Anterior cingulate cortex (tissue), 58 donors: ENCODE measurements at places on chromosomes 5 and 9.

- DNase-seq = peak; percentile 11
These were observed 58.3 kb downstream of the FGF1 start for GRCh38 chr5:142627383-142628217.

DNA sequence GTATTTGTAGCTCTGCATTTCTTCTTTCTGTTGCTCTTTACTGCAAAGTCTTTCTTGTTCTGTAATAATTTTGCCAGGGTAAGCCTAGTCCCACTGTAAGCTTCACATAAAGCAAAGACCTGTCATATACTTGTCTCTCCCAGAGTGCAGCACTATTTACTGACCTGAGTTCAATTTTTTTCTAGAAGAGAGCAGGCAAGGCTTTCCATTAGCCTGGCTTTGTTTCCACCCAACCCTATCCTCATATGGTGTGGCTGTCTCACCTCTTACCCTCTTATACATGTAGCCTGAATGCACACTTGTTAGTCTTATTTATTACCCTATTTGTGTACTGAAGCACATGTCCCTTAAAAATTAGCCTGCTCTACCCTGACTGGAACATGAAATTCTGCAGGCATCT lies 170.4 kb downstream of the EFNA5 start:
- no peak for DNase-seq

GRCh38 chr5:131392466-131393095 lies 128.7 kb downstream of the CDC42SE2 start:
- no peak for DNase-seq

DNA sequence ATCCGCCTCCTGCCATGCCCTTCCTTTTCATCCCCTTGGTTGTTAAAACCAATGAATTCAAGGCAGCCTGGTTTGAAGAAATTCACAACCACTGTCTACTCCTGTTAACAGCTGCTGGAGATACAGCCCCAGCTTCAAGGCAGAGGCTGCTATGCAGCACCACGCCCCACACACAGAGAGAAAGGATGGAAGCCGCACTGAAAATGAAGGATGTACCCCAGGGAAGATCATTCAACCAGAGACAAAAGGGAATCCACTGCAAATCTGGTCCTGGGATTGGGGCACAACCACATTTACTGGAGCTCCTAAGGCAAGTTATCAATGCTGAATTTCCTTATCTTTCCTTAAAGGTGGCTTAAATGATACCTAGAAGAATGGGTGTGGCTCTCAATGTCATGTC lies 58.7 kb downstream of the DPYSL3 start:
- DNase-seq = no peak

- DNase-seq = no peak
These were observed 33.5 kb downstream of the CSNK1G3 start for GRCh38 chr5:123545506-123545905.

GRCh38 chr5:147667363-147667762 lies 115.2 kb downstream of the JAKMIP2 start:
- no peak for DNase-seq

GRCh38 chr9:18228101-18228500 lies 245.9 kb upstream of the ADAMTSL1 start:
- DNase-seq = no peak

GRCh38 chr9:76454311-76454710 lies 4.7 kb upstream of the GCNT1 start:
- DNase-seq = no peak

DNA sequence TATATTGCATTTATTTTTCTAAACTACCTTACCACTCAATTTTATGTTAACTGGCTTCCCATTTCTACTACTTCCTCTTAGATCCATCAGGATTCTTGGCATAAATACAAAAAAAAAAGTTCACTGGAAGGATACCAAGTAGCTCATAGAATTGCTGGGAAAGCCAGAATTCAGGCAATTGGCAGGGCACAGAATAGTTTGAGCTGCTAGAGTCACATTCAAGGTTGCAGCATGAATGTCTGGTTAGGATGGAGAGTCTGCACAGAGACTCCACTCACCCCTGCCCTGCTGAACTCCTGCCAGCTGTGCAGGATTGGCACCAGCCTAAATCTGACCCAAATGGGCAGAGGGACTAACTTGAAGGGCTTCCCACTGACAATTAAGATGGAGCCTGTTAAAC lies 4.9 kb upstream of the AMACR start:
- DNase-seq = peak; percentile 30

- DNase-seq = no peak
These were observed 279.2 kb upstream of the PANK3 start for GRCh38 chr5:168858371-168858770.

- DNase-seq = no peak
These were observed 8.1 kb downstream of the IDNK start for GRCh38 chr9:83630938-83631457.

GRCh38 chr9:135531096-135531495 lies 9.9 kb downstream of the LCN1 start:
- no peak for DNase-seq

GRCh38 chr5:126449751-126450271 lies 26.6 kb downstream of the GRAMD2B start:
- no peak for DNase-seq

DNA sequence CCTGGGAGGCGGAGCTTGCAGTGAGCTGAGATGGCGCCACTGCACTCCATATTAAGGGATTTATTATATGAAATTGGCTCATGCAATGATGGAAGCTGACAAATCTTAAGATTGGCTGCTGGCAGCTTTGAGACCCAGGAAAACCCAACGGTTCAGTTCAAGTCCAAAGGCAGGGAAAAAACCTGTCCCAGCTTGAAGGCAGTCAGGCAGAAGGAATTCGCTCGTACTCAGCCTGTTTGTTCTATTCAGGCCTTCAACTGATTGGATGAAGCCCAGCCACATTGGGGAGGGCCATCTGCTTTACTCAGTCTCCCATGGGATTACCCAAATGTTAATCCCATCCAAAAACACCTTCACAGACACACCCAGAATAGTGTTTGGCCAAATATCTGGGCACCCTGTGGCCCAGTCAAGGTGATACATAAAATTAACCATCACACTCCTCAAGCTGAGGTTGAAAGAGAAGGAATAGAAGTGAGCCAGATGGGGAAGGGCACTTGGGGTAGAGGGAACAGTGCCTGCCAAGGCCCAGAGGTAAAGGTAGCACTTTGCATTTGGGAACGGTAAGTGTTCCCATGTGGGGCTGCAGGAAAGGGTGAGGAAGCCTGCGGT lies 8.5 kb upstream of the ORM1 start:
- no peak for DNase-seq

DNA sequence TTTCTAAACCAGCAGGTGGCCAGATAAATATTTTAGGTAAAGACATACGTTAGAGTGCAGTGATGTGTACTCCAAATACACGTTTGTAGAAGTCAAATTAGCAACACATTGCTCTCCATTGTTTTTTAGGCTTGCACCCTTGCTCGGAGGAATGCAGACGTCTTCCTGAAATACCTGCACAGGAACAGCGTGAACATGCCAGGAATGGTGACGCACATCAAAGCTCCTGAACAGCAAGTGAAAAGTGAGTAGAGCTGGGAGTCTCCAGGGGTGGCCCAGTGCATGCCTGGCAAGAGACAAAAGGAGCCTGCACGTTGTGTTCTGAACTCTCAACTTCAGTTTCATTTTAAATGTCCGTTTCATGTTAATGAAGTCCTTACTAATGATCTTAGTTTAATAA lies 207.5 kb upstream of the OTULINL start:
- DNase-seq = no peak

- DNase-seq = no peak
These were observed 227.5 kb downstream of the AGTPBP1 start for GRCh38 chr9:85514256-85514655.

GRCh38 chr5:31854181-31855133 lies 215.5 kb downstream of the PDZD2 start:
- no peak for DNase-seq

- DNase-seq = no peak
These were observed 65.3 kb downstream of the CSNK1A1 start for GRCh38 chr5:149485655-149486615.

DNA sequence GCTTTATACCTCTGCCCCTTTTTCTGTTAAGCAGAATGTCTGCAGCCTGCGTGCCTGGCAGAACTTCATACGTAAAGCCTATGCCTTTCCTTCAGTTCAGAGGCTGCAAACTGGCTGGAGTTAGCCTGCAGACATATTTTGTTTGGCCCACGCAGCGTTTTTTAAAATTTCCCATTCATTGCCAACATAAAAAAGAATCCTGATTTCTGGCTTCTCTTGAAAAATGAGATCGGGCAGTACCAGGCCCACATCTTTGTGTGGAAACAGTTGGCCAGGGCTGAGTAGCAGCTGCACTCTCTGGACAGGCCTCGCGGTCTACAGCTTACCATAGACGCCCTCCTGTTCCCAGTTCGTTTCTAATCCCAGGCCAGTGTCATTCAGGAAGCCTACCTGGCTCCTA lies 104.4 kb downstream of the SMARCA2 start:
- no peak for DNase-seq

DNA sequence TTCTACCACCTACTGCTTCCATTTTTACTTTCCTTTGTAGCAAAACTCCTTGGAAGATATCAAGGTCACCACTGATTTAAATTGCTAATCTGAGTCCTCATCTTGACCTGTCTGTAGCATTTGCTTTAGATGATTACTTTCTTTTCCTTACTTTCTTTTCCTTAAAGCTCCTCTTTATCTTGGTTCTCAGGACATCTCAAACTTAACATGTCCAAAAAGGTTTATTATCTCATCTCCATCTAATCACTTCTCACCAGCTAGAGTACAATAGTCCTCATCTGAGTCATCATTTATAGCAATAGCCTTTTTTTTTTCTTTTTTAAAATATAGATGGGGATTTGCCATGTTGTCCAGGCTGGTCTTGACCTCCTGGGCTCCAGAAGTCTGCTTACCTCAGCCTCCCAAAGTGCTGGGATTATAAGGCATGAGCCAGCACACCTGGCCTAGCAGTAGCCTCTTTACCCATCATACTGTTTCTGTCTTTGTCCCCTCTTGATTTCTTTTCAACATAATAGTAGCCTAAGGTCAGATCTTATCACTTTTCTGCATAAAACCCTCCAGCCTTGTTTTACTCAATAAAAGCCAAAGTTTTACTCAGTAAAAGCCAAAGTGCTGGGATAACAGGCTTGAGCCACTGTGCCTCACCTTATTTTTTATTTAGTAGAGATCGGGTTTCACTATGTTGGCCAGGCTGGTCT lies 32.9 kb upstream of the GPR21 start:
- no peak for DNase-seq

DNA sequence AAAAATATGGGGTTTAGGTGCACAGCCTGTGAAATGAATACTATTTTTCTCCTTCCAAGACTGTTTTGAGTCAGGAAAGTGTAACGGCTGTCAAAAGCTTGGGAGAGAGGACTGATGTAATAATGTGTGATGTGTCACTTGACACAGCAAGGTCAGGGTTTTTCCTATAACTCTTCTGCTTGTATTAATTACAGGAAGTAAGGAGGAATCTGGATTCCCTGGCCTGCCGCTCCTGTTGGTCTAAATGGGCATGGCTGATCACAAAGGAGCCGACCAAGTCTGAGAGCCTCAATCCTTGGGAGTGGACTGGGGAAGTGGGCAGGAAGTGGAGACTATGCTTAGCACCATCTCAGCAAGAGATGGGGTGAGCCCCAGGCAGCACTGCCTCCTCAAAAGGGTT lies 16.7 kb upstream of the SLC28A3 start:
- DNase-seq = no peak

GRCh38 chr9:69486498-69486897 lies 161.5 kb downstream of the ENTREP1 start:
- no peak for DNase-seq

- no peak for DNase-seq
These were observed 13.7 kb upstream of the KIF4B start for GRCh38 chr5:154999865-155000264.

DNA sequence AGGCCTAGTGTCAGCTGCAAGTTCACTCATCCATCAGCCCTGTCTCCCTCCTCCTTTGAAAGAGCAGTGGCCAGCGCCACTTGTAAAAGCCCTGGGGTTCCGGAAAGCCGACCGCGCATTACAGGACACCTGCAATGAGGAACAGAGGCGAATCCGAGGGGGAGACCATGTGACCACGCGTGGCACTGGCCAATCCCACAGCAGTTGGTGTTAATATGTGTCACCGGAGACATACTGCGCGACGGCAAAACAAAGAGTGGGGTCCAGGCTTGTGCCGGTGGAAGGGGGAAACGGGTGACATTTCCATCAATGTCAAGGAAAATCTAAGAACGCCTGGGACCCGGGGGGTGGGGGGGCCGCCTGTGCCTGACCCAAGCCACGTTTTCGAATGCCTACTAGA lies 480.8 kb downstream of the SPATA31A7 start:
- DNase-seq = no peak

- DNase-seq = no peak
These were observed 142.1 kb downstream of the MLLT3 start for GRCh38 chr9:20480249-20480648.

DNA sequence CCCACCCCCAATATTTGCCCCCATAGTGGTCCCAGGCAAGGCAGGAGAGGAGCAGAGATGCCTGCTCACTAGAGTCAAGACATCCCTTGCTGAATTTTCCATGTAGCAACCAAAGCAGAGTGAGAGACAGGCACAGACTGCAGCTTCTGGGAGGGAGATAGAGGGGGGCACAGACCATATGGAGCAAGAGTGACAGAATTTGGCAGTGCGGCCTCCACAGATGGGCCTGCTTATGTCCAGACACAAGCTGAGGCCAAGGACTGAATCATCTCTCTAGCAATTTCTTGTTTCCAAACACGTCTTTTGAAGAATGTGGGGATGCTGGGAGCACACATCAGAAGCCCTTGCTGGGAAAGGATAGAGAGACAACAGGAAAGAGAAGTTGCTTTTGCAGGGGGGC lies 53.0 kb upstream of the ALDH1B1 start:
- DNase-seq = no peak

DNA sequence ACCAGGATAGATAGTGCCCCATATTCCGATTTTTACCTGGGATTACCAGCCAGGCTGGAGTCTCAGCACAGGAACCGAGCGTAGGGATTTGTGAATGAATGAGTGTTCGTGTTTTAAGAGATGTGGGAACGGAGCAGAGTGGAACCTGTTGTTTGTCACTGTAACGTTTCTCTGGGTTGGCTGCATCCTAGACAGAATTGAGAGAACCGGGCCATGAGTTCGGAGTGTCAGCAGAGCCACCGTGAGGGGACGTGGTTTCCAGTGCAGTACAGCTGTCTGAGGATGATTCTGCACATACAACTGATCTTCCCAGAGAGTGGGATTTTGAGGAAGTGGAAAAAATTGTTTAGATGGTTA lies 1.2 kb downstream of the PDE8B start:
- no peak for DNase-seq

DNA sequence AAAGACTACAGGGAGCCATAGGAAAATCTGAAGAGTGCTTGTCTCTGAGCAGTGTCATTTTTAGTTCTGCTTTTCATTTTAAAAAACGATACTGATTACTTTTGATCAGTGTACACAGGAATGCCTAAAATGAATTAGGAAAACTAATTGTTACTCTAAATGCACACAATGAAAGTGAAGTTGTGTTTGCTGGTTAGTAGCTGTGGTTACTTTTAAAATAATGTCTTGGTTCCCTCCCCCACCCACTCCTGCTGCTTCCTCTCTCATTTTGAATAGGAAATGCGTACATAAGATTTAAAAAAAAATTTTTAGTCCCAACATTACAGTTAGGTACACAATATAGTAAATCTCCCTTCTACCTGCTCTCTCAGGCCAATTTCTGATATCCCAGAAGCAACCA lies 47.5 kb upstream of the PLPP1 start:
- no peak for DNase-seq
